ENCODE measurements at places on chromosomes 5 and 9.

DNA sequence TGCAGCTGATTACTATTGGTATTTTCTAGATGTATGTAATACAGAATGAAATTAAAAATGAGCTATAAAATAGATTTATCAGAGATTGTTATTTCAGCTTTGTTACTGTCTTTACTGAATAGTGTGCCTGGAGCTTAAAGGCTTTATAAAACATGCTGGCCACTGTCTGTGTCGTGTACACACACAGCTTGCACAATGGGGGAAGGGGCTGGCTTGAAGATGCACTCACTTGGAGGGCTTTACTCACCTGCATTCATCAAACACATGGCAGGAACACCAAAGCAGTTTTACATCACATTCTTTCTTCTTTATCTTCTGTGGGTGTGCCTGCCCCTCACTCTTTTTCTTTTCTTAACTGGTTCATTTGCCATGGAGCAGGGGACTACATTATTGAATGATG, 60.9 kb downstream of the TLE4 start:
- no peak for DNase-seq

DNA sequence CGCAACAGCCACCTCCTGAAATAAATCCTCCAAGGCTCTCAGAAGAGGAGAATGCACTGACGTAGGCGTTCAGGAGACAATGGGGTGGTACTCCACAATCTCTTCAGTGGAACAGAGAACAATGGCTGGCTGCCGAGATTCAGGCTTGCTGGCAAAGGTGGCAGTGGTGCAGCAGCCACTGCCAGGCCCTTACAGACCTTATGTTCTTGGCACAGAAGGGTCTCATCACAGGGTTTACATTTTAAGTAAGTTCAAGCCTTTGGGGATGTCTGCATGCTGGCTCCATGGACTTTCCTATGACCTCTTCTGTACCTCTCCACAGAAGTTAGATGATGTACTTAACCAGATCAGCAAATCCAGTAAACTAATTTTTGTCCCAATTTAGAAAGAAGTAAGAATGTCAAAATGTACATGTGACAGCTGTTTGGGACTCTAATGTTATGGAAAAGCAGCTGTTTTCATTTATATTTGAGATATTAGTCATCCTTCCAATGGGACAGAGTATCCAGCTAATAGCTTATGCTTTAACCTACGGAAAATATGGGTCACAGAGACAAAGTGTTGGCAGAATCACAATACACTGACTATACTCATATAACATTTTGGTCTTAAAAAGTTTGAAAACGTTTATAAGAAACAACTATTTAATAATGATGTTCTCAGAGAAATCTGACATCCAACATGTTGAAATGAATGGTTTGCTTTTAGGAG, 180.9 kb downstream of the MAPKAP1 start:
- DNase-seq = no peak

DNA sequence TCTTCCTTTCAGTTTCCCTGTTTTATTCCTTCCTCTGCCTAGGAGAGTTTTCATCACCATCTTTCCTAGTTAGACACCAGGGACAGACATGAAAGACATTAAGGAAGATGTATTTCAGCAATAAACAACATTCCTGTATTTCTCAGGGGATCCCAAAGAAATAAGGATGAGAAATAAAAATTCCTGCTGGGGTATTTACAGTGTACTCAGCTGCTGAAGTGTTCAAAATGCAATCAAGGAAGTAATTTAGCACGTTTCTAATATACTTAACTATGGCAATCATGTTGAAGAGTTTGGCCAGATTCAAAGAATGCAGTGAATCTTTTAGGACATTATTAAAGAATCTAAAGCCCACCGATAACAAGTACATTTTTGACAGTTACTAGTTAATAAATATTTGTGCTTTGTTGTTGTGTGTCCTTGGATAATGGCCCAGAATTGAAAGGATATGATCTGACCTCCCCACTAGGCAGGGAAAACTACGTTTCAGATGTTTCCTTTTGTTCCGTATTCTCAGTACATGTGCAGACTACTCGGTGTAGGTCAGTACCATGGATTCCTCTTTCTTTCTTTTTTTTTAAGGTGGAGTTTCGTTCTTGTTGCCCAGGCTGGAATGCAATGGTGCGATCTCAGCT, 46.8 kb downstream of the INIP start:
- DNase-seq = no peak

GRCh38 chr5:3287516-3287915, 308.1 kb upstream of the IRX1 start:
- DNase-seq = no peak

DNA sequence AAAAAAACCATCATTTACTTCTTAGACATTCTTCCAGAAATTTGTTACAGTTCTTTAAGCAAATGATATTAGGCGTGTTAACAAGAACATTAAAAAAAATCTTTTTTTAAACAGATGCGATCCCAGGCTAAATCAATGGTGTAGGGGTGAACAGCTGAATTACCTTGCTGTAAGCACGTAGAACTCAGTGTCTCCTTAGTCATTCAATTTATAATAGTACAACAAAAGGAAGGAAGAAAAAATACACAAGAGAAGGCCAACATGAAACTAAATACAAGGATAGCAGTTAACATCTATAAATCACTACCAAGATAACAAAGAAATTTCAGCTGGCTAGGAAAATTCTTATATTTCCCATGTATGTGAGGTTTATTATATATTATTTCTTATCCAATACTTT, 35.4 kb downstream of the AGXT2 start:
- no peak for DNase-seq

DNA sequence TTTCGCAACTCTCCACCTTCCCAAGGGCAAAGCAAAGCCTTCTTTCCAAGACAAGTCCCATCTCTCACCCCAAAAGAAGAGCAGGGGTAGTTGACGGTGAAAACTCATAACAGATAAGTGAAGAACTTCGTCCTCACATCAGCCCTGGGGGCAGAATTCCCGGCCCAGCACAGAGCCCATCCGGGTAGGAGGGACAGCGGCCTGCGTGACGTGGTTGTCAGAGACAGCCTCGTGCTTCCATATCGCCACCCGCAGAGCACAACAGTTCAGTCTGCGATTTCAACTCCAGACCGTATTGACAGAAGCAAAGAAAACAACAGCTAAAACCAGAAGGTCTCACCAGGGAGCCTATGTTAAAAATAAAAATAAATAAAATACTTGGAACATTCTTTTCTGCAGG, 273.2 kb downstream of the SYK start:
- DNase-seq = no peak

DNA sequence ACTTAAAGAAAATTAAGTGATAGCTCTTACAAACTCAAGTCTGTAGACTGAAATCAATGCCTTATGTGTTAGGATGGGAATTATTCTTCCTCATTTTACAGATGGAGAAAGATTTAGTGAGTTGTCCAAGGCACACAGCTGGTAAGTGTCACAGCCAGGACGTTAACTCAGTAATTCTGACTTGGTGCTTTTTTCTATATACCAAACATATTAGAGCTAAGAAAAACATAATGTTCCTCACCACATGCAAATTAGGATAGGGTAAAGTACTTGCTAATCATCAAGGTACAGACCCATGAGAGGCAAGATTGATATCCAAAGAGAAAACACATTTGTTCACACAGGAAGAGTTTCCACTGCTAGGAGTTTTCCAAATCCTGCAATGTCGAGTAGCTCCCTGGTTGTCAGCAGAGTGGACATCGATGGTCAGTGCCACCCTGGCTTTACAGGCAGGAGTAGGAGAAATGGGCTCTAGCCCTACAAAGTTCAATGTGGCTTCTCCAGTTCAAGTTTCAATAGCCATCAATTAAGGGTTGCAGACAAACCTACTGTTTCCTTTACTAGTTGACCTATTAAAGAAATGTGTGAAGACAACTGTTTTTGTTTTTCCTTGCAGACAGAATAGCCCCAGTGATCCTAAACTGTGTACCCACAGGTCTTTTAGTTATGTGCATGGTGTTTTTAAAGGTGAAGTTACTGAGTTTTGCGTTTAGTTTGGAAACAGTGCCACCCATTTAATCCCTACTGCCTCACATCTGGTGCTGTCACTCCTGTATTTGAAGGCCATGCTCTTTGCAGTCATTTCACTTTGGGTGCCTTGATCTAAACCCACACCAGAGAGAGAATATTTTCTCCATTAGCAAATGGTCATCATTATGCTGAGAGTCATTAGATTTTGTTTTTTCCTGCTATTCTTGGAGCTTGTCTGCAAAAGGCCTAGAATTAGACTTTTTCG, 460.8 kb upstream of the SMARCA2 start:
- no peak for DNase-seq

DNA sequence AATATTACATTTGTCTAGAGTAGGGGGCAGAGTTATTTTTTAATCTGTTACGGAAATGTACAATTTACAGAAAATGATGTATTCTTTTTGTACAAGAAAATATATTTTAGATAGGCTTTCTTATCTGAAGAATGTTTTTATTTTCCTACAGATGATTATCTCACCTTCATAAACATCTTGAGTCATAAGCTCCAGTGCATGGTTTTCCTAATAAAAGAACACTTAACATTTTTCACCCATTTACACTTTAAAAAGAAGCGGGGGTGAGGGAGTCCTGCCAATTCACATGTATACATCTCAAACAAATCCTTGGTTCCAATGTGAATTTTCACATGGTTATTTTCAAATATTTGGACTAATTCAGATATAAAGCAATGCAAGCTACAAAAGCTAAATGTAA, 85.0 kb downstream of the MLLT3 start:
- DNase-seq = no peak

DNA sequence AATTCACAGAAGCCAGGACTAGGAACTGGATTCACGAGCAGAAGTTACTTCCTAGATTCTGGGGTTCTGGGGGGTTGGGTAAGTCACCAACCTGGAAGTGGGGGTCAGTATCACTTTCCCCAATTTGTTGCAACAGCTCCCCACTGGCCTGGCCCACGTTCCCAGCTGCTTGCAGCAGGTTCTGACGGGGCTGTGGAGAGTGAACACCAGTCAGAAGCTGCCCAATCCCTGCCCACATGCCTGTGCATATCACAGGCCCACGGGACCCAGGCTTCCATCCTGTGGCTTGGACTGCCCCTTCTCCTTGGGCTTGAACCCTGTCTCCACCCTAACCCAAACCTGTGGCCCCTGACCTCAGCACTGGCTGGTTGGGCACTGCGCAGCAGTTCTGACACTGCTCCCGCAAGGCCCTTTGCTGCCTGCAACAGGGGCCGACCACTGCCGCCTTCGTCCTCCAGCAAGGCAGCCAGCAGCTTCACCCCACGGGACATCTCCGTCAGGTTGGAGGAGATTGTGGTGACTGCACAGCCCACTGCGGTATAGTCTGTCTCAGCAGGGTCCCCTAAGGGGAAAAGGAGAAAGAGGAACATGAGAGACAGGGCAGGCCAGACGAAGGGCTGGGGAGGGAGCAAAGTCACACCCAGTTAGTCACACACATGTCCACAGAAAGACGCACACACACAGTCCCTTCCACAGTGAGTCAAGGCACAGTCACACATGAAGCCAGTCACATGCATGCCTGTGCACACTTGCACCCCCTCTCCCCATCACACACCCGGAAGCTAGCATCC, 13.1 kb downstream of the TLN1 start:
- DNase-seq = no peak

- no peak for DNase-seq
These were observed 7.5 kb downstream of the PFDN1 start for GRCh38 chr5:140295414-140295813.

DNA sequence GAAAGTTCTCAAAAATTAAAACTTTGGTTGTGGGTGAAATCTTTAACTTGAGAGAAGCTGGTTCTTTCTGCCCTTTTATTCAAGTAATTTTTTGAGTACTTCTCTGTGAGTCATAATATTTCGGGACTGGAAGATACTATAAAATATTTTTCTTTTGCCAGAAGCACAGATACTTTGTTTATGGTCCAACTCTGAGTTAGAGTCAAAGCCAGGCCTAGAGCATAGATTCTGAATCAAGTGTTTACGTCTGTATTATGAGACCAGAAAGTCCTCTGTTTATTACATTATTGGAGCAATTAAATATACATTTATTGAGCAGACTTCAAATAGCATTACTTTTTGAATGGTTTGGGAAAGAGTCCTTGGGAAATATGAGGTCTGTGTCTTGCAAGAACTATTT, 187.9 kb downstream of the FER start:
- no peak for DNase-seq

DNA sequence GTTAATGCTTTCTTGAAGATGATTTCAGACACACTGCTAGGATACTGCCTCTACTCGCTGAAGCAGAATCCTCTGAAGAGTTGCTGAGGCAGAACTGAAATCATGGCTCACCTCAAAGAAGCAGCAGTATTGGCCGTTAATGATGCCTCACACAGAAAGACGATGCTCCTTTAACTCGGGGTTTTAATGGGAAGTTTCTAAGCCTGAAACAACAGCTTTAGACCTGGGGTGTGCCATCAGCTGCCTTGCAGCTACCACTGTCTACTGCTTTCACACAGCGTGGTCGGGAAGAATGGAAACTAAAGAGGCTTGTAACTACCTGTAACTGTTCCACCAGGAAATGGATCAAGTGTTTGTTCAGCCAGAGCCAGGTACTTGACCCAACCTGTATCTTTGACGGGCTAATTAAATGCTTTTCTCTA, at the start of gene CTXN3:
Gene CTXN3, plus strand, starts transcription at position 65 of the 422 bp plus-strand sequence. CDS start 8,440 bp downstream, outside the sequence.
- no peak for DNase-seq
